ENCODE measurements at places on chromosomes 5 and 9. TPM values are rescaled to one million over a fixed set of nuclear protein-coding genes. Genes with fewer than 3 reads are reported as not detected.

DNA sequence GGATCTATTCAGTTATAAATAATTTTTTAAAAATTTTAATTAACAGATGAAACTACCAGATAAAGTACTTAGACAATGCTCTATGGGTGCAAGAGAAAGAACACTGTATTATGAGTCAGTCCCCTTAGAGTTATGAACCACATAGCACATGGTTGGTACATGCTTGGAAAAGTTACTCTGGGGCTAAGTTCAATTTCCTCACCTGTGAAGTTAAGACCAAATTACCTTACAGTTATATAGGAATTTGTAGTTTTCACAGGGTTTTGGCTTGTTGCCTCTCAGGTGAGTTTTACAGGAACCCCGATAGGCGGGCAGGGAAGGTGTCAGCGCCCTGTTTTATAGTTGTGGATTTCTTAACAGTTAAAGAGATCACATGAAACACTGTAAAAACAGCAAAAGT, 1.2 kb downstream of the PANK3 start:
- DNase-seq = no peak

DNA sequence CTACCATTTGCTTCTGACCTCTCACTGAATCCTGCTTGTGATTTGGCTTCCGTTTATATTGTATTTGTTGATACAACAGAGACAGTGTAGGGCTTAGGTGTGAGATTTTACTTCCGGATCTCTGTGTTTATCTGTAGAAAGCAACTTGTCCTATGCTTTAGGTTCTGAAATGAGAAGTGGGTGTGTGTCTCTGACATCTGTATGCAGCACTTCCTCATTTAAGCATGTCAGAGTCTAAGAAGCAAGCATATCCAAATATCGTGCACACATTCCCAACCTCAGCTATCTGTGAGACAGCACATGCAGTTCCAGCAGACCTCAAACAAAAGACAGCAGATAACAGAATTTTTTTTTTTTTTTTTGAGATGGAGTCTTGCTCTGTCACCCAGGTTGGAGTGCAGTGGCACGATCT, 16.3 kb downstream of the KLF9 start:
- DNase-seq = no peak

DNA sequence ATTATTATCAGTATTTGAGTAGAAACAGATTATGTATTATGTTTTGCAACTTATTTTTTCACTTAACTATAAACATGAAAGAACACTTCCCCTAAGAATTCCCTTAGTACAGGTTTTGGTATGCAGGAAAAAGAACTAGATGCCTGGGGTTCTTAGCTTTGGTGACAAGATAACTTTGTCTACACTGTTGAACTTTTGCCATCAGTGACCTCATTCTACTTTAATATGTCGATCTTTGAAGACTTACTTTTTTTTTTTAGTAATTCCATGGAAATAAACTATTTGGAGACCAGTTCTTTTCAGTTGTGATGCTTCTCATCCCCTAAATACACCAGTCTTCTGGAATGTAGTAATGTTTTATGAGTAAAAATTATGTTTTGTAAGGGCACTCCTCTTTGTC, 34.3 kb downstream of the ZNF462 start:
- DNase-seq = no peak

DNA sequence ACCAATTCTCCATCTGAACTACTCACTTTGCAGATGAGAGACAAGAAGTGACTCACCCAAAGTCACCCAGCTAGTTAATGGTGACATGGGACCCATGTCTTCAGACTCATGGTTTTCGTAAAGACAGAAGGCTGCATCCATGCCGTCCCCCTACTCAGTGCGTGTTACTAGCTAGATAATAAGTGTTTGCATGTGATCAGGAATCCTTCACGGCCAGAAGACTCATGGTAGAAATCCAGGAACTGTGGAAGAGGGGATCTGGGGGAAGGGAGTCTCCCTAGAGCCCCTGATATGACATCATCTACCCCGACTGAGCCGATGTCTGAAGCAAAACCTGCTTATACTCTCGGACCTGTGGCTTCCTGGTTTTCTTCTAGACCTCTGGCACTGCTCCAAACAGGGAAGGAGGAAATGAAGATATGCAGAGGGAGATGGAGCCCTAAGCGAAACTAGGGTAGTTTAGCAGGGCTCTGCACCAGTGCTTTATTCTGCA, 3.3 kb downstream of the RNF183 start:
- DNase-seq = no peak

GRCh38 chr9:100759215-100759614, 181.3 kb downstream of the CAVIN4 start:
- no peak for DNase-seq

GRCh38 chr5:168713051-168713450, 133.9 kb upstream of the PANK3 start:
- no peak for DNase-seq

DNA sequence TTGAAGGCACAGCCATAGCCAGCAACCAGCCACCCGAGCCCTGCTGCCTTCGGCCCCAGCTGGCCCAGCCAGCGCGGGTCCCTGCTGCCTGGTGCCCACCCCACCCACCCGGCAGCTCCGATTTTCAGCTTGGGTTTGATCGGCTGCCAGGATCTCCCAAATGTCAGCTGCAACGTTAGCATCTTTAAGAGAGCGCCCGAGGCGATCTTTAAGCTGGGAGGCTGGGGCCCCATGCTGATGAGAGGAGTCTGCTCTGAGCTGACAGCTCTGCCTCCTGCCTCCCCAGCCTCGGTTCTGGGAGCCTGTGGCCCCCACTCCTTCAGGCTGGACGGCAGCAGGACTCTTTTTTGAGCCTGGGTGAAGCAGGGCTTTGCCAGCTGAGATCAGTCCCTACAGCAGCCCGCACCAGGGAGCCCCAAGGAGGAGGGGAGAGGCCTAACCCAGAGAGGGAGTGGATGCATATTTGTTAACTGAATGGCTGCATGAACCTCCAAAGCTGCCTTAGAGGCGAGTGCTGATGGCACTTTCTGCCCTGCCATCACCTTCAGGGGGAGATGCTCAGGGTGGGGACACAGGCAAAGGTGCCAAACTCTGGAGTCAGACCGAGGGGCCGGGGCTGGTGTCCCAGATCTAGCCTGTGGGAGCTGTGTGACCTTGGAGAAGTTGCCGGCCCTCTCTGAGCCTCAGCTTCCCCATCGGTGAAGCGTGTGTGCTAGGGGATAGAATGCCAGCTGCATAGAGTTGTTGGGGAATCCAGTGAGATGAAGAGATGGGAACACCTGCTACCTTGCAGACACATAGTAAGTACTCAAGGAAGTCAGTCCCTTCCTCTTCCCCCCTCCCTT, 165.5 kb downstream of the C9orf50 start:
- DNase-seq = no peak

DNA sequence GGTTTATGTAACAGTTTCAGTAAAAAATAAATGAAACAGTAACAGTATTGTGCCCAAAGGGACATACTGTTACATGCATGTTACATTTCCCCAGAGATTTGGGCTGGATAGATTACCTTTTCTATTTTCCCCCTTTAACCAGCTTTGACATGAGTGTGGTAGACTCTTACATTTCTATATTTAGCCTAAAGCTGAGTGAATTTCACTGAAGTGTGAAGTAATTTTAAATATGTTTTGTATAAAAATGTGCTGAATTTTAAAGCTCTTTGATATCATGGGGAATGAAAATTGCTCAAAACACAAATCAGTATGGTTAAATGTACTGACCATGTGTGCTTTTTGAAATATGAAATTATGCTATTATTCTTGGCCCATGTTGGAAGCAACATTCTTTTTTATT, 122.3 kb upstream of the CDH10 start:
- no peak for DNase-seq

GRCh38 chr5:9439531-9440292, 106.2 kb downstream of the SEMA5A start:
- DNase-seq = no peak

- no peak for DNase-seq
Measured at GRCh38 chr5:120447706-120448239, 16.3 kb upstream of the PRR16 start.

- DNase-seq = no peak
Measured at GRCh38 chr5:87147441-87147840, 120.2 kb upstream of the RASA1 start.

GRCh38 chr9:126783949-126784348, 20.9 kb upstream of the ZBTB43 start:
- DNase-seq = no peak

DNA sequence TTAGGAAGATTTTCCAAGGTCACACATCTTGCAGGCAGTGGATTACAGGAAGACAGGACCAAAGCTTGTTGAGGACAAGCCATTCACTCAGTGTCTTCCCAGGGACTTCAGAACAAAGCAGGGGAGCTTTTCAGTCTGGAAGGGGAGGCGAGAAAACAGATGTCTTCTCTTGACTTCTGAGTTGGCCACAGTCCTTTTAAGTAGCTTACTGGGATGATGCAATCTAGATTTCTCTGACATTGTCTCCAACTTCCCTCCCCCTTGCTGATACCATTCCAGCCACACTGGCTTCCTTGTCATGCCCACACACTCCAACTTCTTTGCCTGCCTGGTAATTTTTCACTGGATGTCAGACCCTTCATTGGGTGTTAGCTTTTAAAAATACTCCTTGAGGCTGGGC, 174.2 kb upstream of the TBC1D2 start:
- DNase-seq = no peak

DNA sequence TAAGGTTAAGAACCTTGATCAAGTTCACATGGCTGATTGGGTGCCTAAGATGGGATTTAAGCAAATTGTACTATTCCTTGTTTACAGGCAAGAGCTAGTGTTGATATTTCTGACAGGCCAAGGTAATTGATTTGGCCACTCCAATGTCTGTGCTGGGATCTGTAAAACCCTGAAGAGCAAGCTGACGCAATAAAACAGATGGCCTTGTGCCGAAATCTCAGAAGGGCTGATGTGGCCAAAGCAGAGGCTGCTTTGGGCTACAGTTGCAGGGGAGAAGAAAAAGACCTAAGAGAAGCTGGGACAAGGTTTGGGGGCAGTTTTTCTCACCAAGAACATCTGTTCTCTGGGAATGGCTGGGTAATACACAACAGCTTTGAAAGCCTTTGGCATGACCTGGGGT, 463.2 kb upstream of the ZNF608 start:
- peak; percentile 55 for DNase-seq

- DNase-seq = no peak
Measured at GRCh38 chr5:149493316-149493715, 57.9 kb downstream of the CSNK1A1 start.

GRCh38 chr5:94432499-94432898, 185.9 kb downstream of the KIAA0825 start:
- no peak for DNase-seq

- DNase-seq = no peak
Measured at GRCh38 chr9:13674926-13675637, 395.6 kb upstream of the MPDZ start.

DNA sequence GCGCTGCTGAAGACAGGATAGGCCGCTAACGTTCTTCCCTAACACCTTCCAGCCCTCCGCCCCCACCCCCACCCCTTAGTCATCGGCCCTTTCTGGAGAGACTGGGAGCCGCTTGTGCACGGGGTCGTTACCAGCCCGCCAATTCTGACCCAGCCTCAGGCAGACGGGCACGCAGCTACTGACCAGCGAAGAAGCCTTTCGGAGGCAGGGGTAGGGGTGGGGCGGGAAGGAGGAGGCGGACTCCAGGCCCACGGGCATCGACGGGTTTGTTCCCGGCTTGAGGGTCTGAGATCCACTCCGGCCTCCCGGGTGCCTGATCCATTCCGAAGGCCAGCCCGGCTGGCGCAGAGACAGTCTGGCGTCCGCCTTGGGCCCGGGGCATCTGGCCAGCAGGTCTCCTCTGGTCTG, 729 bp upstream of the HAND1 start:
- no peak for DNase-seq

DNA sequence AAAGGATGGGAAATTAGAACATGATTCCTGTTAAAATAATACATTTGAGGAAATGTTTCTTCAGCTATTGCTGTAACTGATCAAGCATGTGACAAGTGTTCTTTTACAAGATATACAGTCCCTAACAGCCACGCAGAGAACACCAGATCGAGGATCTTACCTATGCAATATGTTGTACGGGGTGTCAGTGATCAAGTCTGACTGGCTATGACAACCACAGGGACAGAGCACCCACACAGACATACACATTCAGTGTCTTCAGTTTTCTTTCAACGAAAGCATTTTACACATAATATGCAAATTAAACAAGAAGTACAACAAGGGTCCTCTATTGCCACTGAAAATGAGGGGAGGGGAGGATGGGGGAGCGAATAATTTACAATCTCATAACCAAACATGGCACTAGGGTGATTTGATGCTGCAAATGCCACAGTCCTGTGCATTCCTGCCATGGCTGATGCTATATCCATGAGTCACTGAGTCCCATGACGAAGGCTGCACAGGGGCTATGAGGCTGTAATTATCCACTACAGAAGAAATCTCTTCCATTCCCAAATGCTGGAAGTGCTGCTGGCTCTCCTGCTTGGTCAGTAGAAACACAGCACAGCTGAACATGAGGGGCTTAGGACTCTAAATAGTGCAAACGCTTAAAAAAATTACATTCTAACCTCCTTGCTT, 118.2 kb downstream of the KLHL3 start:
- DNase-seq = no peak

DNA sequence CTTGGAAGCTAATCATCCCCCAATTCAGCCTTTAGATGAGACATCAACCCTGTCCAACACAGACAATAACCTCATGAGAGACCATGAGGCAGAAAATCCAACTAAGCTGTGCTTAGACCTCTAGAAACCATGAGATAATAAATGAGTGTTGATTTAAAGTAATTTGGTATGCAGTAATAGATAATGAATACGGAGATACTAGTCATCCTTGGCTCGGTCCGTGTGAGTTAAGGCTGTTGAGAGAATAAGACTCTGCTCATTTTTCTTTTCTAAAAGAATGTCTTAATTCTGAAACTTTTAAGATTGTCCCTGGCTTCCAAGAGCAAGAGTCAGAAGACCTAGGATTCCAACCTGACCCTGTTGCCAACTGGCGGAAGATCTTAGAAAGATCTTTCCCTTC, 6.1 kb downstream of the TNC start:
- no peak for DNase-seq

- no peak for DNase-seq
Measured at GRCh38 chr9:73265876-73266275, 114.2 kb downstream of the ANXA1 start.

DNA sequence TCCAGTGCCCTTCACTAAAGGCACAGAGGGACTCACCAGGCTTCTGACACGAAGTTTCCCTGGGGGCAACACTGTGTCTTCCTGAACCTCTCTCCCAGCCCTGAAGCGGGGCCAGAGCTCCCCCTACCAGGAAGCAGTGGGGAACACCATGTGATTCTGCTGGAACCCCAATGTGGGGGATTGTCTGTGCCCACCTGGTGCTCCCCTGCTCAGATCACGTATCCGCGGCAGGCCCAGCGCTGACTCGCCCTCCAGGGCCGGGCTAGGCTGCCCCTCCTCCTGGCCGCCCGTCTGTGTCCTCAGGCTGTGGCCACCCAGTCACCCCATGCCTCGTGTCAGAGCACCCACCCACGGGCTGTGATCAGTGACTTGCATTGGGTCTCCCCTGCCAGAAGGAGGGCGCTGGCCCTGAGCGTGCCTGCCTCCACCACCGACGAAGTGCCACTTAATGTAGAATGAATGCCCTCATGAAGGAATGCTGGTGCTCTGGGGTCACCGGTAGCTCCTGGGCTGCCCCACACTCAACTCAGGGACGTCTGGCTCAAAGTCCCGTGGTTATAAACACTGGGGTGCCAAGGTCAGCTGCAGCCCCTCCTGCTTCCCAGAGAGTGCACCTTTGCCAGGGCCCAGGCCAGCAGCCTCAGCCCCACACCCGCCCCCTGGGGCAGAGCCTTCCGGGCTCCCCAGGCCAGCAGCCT, 22.1 kb downstream of the SARDH start:
- no peak for DNase-seq

Gene OBP2B
- not detected for total RNA-seq

Gene URM1
- total RNA-seq = 24.6 TPM

Gene PCDHA12
- 0.08 TPM for total RNA-seq

Gene C9orf153
- 0.15 TPM for total RNA-seq

Gene ACOT12
- total RNA-seq = 51.6 TPM

Gene SEC61B
- total RNA-seq = 170 TPM

Gene CREB3
- total RNA-seq = 13.9 TPM

Gene GOLPH3
- 66.6 TPM for total RNA-seq
